ENCODE measurements at places on chromosomes 7 and 10.

DNA sequence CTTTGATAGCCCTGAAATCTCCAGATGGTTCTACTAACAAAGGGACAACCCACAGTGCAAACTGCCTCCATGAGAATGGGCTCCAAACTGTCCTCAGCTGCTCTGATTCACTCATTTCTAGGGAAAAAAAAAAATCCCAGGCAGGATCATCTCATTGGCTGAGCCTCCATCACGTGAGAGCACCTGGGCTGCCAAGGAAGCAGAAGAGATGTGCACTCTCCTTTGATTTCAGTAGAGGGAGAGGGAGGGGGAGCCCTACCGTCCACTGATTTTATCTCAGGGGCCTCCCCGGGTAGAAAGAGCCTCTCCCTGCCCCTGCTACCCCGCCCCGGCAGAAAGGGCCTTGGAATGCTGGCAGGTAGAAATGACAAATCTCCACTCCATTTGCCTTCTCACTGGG, 725.4 kb downstream of the PHTF2 start:
- no peak for DNase-seq

- peak; percentile 60 for DNase-seq
Observed at GRCh38 chr7:12715372-12716133, 28.1 kb downstream of the ARL4A start.

GRCh38 chr7:131602304-131602993, 46.0 kb upstream of the PODXL start:
- DNase-seq: no peak

DNA sequence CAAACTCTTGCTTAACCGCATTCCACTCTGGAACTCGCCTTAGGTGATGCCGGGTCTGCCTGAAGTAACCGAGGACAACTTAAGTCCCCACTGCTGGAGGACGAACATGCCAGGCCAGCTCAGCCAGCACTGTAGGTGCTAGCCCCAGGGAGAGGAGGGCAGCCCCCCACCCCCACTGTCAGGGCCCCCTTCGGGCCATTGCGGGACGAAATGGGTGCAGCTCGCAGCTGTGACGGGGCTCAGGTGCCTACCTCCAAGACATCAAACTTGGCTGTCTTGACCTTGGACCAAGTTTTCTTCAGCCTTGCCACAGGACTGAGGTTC, 60.4 kb downstream of the CSGALNACT2 start:
- no peak for DNase-seq

DNA sequence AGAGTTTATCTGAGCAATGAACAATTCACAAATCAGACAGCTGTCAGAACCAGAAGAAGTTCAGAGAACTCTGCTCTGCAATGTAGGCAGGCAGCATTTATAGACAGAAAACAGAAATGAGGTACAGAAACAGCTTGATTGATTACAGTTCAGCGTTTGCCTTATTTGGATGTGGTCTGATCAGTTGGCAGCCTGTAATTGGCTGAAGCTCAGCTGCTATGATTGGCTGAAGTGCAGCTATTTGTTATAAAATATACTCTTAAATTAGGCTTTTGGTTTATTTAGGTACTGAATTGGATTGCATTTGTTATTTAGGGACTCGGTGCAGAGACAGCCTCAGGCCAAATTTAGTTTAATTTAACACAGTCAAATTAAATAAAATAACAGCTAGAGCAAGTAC, 85.8 kb upstream of the JAZF1 start:
- DNase-seq: peak; percentile 33

DNA sequence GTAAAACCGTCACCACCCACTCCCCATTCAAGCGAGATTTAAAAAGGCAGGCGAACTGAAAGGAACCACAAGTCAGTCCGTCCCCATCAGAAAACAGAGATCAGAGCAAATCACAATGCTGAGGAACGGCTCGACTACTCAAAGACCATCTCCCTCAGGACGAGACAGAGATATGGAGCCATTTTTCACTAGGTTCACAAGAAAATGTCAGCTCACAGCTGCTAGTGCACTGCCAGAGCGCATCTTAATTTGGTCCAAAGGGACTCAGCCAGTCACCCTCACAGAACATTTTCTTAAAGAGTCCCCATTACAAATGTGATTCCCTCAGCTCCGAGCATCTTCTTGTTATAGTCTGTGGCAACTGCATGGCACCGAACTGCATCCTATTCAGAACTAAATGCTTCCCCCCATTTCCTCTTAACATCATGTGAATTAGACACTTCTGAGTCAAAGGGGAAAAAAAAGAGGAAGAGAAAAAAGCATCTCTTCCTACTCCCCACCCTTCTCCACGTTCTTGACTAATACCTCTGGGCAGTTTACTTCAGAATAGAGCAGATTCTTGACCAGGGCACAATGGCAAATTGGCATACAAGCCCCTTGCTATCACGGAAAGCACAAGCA, 683.9 kb downstream of the MAGI2 start:
- peak; percentile 32 for DNase-seq

- no peak for DNase-seq
Observed at GRCh38 chr10:5616836-5617235, 49.6 kb downstream of the ASB13 start.

DNA sequence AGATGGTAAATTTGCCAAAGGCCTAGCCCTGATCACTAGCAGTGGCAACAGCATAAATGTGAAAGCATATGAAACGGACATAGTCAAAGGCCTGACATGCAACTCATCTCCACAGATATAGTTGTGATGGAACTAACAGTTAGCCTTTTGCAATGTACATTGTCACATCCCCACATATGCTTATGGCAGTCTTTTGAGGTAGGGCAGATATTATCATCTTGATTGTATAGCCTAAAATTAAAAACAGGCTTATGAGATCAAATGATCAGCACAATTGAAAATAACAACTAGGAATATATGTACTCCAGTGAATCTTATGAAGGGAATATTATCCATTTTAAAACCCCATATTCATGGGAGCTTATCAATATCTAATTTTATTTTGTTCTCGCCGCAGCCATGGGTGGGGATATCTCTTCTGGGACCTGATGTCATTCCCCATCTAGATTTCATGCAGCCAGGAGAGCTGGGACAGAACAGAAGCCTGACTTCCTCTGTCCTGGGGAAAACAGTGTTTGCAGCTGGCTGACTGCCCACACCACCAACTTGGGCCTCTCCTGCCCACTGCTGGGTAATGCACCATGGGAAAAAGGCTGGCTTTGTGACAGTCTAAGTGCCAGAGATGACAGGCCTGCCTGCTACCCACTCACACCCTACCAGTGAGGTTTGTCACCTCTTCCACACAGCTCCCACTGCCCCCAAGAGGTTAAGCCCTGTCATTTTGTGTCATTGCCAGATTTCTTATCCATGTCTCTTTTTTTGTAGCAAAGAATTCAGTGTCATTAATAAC, 180.2 kb upstream of the FZD1 start:
- peak; percentile 30 for DNase-seq

GRCh38 chr10:127874671-127875448, 17.9 kb downstream of the CLRN3 start:
- no peak for DNase-seq

GRCh38 chr7:12111422-12112405, 99.4 kb upstream of the TMEM106B start:
- no peak for DNase-seq

DNA sequence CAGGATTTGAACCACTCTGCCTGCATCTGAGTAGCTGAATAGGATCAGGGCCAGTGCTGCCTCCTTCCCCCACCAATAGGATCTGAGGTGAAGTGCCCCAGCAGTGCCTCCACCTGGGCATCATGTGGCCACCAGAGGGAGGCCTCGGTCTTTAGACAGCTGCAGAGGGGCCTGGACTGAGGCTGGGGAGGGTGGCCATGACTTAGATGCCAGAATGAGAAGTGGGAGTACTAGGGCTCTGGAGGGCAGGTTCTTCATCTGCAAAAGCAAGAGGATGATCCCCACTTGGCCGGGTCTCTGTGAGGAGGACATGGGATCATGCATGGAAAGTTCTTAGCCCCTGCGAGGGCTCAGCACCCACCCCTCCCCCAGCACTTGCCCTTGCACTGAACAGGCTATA, 56.9 kb downstream of the NEUROG3 start:
- peak; percentile 21 for DNase-seq

DNA sequence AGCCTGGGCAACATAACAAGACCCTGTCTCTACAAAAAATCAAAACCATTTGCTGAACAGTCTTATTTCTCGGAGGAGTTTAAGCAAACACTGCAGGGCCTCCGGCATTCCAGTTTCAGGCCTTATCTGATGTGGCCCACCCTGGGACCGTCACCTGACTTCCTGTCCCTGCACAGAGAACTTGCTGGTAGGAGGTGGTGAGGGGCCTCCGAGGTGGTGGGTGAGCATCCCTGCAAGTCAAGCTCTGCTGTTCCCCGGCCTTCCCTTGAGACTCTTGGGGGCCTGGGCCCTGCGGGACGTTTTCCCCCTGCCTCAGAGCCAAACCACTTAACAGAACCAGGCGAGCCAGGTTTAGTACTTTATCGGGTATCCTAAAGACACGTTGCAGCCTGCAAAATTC, 44.5 kb upstream of the AP5Z1 start:
- no peak for DNase-seq

DNA sequence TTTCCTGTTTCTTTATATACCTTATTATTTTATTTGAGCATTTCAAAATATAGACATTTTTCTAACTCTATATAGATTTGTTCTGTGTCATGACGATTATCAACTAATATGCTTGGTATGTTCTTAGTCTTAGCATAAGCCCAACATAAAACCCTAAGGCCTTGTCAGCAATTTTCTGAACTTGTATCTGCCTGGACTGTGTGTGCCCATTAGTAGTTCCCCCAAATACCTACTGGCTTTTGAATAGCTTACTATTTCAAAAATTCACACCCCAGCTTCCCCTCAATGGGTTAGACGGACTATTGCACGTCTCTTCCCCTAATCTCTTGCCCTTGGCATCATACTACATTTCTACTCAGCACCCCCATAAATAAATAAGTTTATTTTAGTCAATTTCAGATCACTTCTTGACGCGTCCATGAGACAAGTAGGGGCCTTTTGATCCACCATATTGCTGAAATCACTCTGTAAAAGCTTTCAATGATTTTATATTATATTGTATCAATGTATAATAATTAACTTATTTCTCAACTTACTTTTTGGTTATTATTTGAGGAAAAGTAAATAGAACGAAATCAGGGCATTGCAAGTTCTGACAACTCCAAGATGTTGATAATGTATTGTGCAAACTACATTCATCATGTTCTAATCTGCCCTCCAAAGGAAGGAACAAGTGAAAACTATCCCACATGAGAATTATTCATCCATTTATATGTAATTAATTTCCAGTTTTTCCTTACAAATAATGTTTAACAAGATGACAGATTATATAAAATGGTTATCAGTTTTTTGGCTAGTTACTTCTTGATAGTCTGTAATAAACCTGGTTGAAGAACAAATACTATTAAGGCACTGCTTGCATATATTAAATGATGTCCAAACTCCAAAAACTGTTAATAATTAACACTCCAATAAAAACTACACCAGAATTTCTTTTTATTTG, 1.1 kb upstream of the AKR1C3 start:
- no peak for DNase-seq

DNA sequence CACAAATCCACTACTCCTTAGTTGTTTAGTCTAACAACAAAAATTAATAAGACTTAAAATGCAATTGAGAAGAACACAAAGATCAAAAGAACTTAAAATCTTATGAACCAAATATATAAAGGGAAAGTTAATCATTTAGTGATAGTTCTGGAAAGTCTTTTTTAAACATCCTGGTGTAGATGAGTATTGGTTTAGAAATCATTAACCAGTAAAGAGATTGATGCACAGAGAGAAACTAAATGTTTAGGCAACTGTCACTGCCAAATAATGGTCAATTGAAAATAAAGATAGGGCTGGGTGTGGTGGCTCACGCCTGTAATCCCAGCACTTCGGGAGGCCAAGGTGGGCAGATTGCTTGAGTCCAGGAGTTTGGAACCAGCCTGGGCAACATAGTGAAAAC, 44.9 kb downstream of the SP8 start:
- no peak for DNase-seq

DNA sequence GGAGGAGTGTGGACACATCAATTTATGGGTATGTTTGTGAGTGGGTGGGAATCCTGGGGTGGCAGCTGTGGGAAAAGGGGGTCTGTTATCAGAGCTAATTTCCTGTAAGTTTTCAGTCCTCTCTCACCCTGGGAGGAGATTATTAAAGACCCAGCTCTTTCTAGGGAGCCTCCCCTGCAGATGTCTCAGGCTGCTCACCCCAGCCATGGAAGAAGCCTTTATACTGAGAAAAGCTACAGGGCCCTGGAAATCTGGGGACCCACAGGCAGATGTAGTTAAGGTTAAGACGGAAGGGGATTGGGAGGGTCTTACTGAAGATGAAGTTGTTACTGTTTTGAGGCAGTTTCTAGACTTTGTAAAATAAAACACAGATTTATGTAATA, 4.6 kb downstream of the ZNF680 start:
- no peak for DNase-seq

DNA sequence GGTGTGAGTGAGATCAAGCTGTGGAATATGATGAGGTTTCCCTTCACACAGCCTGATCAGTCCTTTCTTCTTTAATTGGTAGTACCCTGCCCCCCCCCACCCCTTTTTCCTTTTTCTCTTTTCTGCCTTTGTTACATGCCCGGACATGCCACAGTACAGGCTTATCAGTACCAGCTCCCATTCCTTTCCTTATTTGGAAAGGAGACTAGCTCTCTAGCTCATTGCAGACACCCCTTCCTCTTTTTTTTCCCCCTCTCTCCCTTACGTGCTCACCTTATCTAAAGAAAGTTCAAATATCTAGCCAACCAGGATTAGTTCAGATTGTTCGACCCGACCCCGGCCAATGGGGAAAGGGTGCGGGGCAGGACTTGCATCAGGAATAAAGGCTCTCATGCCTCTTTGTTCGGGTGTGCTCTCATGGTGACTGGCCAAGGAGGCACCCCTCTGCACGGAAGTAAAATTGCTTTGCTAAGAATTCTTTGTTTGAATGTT, 230.4 kb downstream of the ACTR3B start:
- no peak for DNase-seq

- peak; percentile 85 for DNase-seq
Observed at GRCh38 chr7:117119192-117119924, 166.1 kb downstream of the ST7 start.

DNA sequence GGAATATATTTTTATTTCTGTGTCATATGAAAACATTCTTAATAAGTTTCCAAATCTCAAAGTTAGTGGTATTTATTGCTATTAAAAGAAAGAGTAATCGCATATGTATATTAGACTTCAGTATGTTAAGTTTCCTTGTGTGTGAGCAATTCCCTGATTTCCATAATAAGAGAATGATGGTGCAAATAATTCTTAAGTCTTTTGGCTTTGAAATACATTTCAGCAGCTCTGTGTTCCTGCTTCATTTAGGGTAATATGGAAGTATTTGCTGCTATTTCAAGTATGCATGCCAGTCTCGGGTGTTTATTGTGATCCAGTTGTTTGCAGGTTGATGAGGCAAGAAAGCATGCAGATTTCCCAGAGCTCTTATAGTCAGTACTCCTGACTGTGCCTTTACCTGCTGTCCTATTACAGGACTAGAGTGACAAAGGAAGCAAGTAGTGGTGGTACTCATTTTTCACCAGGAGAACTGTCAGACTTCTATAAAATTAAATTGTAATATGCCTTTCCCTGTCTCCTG, 43.7 kb downstream of the FGFBP3 start:
- no peak for DNase-seq

- no peak for DNase-seq
Observed at GRCh38 chr7:90311175-90311574, 9.9 kb downstream of the FAM237B start.

All from NCI-H2081 (cell line).